Heart left ventricle (tissue), 16 donors: ENCODE measurements at places on chromosomes 13 and 19.

DNA sequence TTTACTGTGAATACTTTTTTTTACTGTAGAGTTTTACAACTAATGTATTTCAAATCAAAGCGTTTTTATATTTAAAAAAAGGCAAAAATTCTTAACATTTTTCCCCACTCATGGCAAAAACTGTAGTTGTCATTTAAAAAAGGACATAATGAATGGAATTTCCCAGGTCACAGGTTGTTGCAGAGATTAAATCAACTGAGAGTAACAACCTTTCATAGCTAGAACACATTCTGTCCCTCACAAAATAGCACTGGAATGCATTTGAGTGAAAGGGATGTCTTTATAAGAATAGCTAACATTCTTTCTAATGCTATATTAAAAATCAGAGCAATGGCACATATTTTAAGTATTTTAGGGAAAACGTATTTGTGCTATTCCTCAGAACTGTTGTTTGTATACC, 1393.3 kb upstream of the ATXN8OS start:
- no peak for DNase-seq

DNA sequence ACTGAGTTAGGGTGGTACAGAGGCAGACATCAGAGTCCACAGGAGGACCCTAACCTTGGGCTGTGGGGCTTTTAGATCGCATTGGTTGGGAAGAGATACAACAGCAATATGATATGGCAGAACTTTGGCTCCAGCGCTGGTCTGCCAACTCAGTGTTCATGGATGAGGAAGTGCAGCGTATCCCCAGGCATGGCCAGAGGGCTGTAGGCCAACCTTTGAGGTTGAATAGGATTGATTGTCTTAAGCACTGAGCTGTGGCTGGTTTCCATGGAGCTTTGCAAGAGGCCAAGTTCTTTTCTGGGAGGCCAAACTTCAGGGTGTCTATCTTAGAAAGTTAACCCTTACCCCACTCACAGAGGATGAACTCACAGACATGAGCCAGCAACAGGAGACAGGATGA, 144.1 kb upstream of the TMTC4 start:
- DNase-seq: no peak

DNA sequence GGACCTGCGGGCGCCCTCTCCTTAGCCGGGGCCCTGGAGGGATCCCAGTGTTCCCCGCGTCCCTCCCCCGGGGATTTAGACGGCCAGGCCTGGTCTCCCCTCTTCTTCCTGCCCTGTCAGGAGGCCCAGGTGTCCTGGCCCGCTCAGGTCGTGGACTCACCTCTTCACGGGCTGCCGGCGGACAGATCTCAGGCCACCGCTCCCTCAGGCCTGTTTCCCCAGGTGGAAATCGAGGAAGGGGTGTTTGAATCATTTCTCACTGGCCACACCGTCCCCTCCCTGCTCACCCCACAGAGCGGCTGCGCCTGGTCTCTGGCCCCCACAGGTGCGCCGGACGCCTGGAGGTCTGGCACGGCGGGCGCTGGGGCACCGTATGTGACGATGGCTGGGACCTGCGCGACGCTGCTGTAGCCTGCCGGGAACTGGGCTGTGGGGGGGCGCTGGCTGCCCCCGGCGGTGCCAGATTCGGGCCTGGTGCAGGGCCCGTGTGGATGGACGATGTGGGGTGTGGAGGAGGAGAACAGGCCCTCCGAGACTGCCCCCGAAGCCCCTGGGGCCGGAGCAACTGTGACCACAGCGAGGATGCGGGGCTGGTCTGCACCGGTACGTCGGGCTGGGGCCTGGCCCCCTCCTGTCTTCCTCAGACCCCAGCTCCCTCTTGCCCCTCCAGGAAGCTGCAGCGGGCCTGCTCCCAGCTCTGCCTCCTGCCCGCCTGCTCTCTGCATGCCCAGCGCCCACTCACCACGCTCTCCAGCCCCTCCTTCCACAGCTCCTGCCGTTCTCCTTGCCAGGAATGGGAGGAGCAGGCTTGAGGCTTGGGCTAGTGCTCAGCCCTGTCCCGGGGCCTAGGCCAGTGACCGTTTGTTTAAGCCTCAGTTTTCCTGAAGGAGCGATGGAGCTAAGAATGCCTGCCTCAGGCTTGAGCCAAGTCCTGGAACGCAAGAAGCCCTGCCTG, 2.5 kb downstream of the SSC5D start:
- no peak for DNase-seq

DNA sequence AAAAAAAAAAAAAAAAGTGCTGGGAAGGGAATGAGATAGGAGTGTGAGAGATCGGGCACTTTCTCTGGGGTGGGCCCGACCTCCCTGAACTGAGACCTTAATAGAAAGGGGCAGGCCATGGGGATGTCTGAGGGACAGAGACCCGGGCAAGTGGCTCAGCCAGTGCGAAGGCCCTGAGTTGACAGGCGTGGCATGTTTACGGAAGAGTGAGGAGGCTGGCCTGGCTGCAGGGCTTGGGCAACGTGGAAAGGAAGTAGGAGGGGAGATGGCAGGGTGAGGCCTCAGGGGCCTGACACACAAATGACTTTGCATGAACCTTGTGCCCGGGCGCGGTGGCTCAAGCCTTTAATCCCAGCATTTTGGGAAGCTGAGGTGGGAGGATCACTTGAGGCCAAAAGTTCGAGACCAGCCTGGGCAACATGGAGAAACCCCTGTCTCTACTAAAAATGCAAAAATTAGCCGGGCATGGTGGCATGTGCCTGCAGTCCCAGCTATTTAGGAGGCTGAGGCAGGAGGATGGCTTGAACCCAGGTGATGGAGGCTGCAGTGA, 13.9 kb downstream of the FCHO1 start:
- DNase-seq: peak; percentile 60

- peak; percentile 88 for DNase-seq
Observed at GRCh38 chr19:10352764-10353671, 13.6 kb upstream of the ICAM3 start.

DNA sequence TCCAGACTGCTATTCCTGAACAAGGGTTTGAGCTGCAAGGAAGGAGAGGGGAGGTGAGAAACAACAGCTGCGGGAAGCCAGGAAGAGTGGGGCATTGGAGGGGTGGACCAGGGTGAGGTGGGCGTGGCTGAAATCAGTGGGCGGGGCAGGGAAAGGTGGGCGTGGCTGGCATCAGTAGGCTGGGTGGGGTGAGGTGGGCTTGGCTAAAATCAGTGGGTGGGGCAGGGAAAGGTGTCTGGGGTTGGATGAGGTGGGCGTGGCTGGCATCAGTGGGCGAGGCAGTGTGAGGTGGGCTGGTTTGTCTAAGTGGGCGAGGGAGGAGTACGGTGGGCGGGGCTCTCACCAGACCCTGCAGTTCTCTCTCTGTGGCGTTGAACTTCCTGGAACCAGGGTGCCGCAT, 87.6 kb downstream of the MUC16 start:
- DNase-seq: no peak

- no peak for DNase-seq
Observed at GRCh38 chr19:45906221-45906620, 3.8 kb upstream of the MYPOP start.

DNA sequence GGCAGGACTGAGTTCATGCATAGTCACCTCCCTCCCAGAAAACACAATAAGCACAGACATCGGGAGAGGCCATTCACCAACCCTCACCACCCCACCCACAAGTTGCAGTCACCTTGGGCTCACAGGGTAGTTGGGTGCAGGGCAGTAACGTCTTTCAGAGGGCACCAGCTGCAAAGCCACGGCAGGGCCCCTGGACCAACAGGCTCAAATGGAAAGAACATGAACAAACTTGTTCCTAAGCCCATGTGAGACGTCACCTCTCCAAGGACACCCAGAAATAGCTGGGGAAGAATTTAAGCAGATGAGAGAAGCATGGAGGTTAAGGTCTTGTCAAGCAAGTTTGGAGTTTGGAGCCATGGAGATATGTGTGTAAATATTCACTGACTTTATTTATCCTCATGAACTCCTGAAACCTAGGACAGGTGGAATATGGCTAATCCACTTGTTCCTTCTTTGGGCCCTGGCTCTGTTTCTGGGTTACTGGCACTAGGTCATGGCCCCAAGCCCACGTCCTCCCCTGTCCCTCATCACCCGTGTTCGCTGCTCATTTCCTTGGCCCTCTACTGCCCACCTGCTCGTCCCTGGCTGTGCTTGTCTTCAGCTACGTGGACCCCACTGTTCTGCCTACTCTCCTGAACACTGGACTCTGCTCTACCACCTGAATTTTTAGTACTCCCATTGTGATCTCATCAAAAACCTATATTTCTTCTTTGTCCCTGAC, 40.4 kb downstream of the SACS start:
- peak; percentile 47 for DNase-seq
